ENCODE measurements at places on chromosomes 12 and 14.
A peak's percentile ranks its signal among the peaks of the same experiment; 100 is the strongest.

DNA sequence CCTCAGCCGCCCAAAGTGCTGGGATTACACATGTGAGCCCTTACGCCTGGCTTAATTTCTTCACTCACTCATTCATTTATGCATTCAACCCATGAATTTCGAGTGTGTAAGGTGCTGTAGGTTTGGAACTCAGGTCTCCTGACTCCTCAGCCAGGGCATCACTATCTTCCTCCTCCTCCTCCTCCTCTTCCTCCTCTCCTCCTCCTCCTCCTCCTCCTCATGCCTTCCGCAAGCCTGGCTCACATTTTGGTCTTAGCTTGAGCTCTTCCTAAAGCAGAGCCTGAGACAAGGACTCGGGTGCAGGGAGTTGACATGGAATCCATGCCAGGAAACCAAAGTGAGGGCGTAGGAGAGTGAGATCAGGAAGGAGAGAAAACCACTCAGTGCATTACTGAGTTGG is 20.8 kb upstream of the CHGA start:
- no peak for DNase-seq

- DNase-seq, result peak; percentile 73
Measured at GRCh38 chr14:37172024-37172869, at the start of gene SLC25A21. Gene SLC25A21, minus strand, starts transcription at chr14:37172606.

GRCh38 chr12:52871291-52872039 is 22.7 kb upstream of the KRT78 start:
- DNase-seq, result no peak

DNA sequence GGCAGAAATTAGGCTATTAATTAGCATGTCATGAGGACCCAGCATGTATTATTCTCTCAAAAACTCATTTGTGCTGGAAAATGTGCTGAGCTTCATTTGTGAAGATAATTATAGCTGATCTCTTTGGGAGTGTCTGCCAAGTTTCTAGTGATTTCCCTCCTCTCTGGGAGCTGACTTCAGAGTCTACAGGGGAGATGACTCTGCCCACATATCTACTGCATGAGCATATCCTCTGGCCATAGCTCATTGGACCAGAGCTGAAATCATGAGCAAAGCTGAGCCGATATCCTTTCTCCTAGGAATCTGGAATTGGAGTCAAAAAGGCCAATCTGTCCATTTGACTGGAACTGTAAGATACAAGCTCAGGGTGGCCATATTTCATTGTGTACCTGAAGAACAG is 5.9 kb downstream of the CCDC198 start:
- DNase-seq, result no peak

DNA sequence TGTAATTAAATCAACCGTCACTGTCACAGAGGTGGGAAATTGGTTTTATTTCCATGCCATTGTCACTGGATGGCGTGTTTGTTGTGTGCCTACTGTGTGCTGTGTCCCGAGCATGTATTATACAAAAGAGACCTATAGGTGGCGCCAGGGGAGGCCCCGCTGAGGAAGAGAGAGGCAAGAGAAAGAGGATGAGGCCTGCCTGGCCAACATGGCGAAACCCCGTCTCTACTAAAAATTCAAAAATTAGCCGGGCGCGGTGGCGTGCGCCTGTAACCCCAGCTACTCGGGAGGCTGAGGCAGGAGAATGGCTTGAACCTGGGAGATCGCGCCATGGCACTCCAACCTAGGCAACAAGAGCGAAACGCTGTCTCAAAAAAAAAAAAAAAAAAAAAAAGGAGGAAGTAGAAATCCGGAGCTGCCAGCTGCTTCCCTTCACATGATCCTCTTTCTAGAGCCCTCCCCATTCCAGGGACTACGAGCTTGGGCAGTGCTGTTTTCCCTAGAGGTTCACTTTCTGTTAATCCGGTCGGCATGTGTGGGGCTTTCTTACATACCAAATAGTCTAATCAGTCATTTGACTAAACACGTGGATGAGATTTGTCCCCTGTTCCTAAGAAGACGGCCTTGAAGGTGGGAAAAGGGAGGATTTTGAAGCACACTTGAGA is 6.4 kb upstream of the CCDC175 start:
- no peak for DNase-seq

- DNase-seq, result no peak
Measured at GRCh38 chr14:55832974-55833373, 253.0 kb downstream of the KTN1 start.

DNA sequence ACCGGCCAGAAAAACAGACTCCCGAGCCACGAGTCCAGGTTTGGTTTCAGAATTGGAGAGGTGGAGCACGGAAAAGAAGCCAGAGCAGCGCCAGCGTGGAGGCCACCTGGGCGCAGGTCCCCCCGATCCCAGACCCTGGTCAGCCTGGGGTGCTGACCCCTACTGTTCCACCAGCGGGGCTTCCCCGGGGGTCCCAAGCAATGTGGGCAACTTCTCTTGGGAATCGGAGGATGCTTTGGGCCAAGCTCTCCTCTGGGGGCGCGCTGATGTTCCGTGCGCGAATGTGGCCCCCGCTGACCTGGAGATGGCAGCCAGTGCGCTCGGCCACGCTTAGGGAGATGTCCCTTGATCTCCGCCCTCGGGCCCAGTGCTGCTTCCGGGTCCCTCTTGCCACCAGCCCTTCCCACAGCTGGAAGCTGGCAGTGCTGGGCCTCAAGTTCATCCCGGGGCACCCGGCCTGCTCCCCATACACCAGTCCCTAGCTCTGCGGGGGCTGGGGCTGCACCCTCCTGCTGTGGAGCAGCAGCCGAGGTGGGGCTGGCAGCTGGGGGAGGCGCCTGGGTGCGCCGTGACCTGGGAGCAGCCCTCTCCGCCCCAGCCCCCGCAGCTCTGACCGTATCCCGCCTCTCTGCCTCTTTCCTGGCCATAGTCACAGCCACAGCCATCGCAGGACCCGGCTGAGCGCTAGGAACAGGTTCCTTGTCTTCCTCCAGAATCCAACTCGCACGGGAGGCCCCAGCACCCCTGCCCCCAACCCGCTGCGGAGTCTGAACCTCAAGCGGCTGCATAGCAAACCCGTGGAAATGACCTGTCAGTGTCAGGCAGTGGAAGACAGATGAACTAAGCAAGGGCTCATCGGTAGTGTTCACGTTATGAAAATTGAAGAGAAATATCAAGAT is 91.2 kb downstream of the RCOR1 start:
- DNase-seq, result no peak

GRCh38 chr14:102523569-102524450 is 14.2 kb upstream of the ANKRD9 start:
- DNase-seq, result no peak

DNA sequence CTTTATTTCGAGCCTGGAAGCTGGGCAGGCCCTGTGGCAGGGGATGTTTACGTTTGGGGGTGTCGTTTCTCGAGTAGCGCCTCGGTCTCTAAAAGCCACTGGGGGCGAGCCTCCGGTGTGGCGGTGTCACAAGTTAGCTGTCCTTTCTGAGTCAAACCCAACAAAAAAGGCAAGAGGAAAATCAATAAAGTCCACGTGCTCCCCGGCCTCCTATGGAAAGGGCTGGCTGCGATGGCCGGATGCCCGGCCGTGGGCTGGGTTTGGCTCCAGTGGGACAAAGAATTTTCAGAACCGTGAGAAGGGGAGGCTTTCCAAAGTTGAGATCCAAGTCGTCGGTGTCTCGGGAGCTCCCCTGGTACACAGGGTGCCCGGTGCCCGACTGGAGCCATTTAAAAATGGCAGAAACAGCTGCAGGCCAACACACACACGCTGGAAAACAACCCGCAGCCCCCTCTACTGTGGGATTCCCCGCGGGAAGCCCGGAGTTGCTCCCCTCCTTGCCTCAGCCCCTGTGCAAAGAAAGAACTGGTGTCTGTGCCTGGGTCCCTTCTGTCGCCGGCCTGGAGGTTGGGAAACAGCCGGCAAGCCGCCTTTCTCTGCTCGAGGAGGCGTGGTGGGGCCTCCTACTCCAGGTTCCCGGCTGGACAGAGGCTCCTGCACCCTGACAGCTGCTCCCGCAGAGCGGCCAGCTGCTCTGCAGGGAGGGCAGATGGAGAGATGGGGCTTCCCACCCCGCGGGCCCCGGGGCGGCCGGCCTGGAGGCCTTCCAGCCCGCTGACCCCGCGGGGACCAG is 1.9 kb downstream of the BCL7A start:
- no peak for DNase-seq

DNA sequence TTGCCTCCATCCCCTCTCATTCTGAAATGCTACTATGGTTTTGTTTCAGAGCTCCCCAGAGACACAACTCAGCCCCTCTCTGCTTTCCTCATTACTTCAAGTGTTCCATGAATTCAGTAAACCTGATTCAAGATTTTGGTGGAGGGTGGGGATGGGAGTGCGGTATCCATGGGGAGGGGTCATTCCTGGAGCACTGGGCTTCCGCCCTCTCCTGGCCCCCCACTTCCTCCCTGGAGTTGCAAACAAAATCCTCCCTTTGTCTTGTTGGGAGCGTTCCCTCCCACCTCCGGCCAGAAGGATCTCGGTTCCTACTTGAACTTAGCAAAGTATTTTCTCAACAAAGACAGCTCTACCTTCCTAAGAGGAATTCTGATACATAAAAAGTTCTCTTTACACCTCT is 71.8 kb upstream of the LTA4H start:
- DNase-seq, result no peak

GRCh38 chr12:80198782-80199337 is 99.5 kb downstream of the OTOGL start:
- no peak for DNase-seq

DNA sequence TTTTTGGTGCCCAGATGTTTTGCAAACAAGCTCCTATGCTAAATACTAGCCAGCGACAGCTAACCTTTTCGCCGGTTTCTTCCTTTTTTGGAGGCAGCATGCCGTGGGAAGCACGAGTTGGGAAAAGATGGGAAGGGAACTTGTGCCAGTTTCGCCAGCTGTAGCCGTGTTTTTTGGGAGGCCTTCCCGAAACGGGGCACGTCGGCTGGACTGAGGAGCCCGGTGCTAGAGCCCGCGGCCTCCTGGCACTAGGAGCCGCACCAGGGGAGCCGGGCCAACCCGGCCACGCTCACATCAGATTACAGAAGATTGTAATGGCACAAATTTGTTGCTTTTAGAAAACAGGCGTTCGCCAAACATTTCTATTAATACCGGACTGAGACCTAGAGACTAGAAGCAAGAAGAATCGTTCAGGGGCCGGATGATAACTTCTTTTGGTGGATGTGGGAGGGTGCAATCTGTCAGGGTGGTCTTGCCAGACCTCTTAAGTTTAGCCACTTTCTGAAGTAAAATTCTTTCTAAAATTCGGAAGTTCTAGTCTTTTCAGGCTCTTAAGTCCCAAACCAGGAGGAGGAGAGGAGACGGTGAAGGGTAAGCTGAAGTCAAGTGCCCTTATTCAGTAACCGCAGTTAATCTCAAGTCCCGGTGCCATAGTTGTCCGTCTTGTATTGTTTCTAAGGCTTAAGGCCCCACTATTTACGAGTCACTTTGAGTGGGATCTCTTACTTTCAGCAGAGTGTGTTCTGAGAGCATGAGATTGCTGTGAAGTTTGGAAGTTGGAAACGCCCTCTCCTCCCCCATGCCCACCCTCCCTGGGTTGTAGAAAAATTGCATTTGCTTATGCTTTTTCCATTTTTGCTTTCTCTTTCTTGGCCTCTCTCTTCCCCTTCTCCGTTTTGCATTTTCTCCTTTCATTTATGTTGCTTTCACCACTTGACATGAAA is 1.3 kb downstream of the RASSF3 start:
- no peak for DNase-seq

DNA sequence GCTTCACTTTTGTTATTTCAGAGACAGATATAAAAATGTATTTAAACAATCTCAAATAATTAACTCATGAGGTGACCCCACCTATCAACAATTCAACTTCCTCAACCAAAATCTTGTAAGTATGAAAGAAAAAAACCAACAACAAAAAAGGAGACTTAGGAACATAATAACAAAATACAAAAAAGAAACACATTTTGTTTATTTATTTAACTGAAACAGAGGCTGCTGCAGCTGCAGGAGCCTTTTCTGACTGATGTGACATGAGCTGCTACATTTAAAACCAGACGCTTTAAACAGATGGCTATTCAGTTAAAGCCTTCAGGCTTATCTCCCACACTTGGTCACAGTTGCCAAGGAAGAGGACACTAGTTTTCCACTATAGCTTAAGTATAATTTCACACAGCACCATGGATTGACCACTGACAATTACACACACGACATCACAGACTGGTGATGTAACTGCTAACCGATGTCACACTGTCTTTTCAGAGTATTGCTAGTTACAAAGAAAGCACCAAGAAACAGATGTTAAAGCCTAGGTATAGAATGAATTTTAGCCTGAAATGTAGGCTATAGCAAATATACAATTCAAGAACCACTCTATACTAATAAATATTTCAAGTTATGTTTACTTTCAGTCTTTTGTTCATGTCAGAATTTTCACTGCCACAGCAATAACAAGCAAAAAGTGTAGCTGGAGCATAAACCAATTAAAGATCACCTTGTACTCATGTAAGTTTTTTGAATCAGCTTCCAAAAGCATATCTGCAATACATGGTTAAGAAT is 113.0 kb downstream of the MED13L start:
- peak; percentile 51 for DNase-seq

GRCh38 chr12:46124848-46125619 is 134.7 kb upstream of the SCAF11 start:
- DNase-seq, result peak; percentile 65

All from DMS153 (cell line).